Activated CD8-positive, alpha-beta memory T cell treated with anti-CD3 and anti-CD28 coated beads for 1 hour (primary cell): ENCODE measurements at places on chromosomes 7 and 10.

DNA sequence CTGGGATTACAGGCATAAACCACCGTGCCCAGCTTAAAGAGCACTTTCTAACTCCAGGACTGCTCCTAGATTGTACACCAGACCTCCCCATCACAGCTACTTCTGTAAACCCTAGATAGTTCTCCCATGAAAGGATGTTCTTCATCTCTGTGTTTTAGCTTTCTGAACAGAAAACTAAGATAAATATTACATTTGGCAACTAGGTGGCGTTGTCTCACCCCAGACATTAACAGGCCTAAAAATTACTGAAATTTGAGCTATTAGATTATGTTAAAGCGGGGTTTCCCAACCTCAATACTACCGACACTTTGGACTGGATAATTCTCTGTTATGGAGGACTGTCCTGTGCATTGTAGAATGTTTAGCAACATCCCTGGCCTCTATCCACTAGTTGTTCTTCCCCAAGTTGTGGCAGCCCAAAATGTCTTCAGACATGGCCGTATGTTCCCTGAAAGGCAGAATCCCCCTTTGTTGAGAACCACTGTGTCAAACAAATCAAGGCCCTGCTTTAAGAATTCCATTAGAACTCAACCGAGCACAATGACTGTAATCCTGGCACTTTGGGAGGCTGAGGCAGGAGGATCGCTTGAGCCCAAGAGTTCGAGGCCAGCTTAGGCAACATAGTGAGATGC, 19.1 kb downstream of the ATOH7 start:
- no peak for DNase-seq

DNA sequence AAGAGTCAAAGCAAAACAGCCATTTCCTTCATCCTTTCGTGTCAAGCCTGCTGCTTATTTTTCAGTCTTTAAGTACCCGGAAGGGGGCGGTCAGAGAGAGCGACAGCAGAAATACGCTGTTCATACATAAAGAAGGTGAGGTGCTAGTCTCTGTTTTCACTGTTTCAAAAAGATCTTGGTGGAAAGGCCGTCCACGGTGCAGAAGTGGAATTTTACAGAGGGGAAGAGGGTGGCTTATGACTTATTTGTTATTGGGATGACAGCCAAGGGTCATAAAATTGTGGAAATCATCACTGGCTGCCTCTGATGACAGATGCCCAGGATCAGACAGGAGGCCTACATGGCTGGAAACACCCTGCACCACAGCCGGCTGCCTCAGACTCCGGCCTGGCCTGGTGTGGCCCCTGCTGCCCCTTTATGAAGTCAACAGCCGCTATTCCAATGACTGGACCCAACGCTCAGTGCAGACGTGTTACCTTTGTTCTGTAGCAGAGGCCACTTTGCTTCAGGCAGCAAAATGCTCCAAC, 57.0 kb downstream of the HIPK2 start:
- DNase-seq: no peak

GRCh38 chr7:35993676-35994606, 159.1 kb upstream of the EEPD1 start:
- DNase-seq: no peak

- DNase-seq: no peak
Measured at GRCh38 chr7:4299431-4299830, 382.7 kb upstream of the FOXK1 start.

GRCh38 chr10:131570716-131571307, 259.3 kb upstream of the TCERG1L start:
- no peak for DNase-seq

DNA sequence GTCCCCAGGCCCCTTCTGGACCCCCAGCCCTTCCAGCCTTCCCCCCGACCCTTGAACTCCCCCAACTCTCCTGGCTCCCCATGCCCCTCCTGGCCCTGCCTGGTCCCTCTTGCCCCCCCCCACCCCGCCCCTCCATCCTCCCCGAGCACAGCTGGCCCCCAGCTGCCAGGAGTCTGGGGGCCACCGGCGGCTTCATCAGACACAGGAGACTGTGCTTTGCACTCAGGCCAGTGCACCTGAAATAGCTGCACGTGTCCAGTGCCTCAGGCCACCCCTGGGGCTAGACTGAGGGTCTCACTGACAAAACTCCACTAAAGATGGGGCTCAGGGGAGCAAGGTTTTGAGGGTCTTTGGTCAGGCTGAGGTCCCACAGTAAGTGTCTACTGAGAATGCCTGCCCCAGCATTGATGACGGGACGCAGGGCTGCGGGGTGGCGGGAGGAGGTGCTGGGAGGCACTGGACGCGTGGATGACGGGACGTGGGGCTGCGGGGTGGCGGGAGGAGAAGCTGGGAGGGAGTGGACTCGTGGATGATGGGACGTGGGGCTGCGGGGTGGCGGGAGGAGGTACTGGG, 6.5 kb downstream of the FOXL3 start:
- DNase-seq: no peak

DNA sequence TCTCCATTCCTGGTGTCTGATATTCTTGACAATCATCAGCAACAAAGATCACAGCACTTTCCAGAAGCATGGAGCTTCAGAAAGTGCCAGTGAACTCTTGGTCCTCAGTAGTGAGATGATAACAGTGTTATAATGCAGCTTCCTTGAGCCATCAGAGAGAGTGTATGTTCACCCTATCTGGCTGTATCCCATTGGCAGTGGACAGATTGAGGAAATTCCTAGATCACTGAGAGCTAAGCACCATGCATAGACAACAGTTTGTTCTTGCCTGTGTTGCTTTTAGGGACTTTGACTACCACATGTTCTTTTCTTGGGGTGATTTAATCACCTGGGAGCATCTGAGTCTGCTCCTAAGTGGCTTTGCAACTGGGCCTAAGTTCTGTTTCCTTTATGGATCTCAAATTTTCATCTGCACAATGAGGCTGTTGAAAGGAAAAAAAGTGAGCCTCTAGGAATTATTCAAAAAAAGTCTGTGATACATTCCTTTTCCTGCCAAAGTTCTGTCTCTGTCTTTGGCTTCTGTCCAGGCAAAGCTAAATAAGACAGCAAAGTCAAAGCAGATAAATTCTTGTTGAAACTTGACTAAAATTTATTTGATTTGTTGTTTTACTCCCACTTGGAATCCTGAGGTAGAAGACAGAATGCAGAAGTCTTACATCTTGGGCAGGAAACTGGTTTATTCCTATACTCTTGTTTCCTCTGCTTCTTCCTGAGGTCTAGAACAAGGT, 14.5 kb upstream of the ZNF282 start:
- no peak for DNase-seq

- no peak for DNase-seq
Measured at GRCh38 chr7:41967156-41967555, 264.3 kb upstream of the INHBA start.

DNA sequence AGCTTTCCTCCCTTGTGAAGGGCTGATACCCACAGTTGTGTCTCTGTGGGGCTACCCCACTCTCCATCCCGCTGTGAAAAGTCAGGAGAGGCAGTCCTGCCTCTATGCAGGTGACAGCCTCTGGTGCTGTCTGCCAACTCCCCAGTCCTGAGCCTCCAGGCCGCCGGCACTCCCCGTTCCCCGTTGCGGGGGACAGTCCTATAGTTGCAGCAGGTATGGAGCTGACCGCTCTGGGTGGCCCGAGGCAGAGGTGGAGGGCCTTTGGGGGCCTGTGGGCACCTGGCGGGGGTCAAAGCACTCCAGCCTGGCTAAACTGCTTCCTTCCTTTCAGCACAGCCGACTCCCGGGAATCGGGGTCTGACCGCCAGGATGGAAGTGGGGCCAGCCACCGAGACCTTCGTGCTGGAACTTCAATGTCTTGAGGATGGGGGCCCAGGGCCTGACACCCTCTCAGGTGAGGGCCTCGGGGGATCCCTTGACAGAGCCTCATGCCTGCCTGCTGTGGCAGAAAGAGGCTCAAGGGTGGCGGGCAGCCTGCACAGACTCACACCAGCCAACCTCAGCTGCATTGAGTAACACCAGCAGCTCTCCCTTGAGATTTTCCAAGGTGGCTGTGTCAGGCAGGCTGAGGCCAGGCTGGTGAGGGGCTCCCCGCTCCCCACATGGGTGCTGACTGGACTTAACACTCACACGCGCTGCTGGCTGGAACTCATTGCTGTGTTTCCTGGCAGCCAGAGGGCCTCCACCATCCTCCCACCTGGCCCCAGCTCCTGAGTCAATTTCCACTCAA, 1.6 kb downstream of the ZNF853 start:
- DNase-seq: no peak

DNA sequence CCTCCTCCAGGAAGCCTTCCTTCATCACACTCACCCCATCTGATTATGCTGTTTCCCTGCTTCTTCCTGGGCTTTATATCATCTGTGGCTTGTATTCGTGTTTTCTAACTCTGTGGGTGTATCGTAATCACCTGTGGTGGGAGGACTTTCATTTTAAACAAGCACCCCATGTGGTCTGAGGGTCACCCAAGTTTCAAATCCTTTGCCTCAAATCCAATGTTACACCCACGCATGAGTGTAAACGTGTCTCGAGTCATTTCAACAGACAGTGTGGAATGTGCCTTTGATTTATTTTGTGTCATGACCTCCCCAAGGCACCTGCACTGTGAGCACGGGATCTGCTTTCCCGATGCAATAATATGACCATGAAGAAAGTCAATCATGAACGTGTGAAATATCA, 17.5 kb upstream of the LYZL2 start:
- DNase-seq: no peak

DNA sequence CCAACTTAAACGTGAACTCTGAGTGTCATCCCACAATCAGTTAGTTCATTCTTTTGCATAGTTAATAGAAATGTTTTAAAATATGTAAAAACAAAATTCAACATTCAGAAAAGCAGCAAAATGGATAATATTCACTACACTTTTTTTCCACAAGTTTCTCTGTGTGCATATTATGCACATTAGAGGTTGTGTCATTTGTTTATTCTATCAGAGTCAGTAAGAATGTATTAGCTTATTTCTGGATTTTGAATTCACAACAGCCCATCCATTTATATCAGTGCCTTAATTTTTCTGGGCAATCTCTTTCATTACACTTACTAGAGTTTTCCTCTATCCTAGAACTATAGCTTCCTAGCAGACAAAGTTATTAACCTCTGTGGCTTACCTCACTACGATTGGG, 432.7 kb upstream of the SEMA3A start:
- no peak for DNase-seq

DNA sequence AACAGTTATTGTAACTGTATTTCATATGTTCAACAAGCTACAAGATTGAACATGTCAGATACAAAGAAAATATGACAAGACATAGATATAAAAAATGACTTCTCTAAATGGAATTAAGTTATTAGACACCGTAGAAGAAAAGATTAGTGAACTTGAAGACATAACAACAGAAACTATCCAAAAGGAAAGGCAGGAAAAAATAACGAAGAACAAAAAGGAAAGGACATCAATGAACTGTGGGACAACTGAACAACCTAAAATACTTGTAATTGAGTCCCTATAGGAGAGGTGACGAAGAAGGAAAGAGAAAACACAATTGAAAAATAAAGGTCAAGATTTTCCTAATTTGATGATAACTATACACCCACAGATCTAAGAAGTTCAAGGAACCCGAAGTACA, 32.3 kb downstream of the UPF2 start:
- DNase-seq: no peak

DNA sequence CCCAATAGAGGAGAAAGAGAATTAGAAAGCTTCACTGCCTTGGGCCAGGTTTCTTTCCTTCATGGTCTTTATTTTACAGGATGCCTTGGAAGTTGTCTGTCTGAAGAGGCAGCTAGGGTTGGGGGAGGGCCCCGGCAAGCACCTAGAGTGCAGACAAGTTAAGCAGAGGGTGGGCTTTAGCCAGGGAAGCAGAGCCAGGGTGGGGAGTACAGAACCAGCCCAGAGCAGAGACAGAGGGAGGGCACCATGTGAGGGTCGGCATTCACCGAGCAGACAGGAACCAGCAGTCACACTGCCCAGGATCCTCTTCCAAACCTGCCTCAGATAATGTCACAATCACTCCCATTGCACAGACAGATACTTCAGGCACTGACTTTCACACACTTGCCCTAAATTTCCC, 75.9 kb downstream of the ADARB2 start:
- DNase-seq: no peak

- no peak for DNase-seq
Measured at GRCh38 chr10:15137636-15138035, 30.9 kb downstream of the NMT2 start.

DNA sequence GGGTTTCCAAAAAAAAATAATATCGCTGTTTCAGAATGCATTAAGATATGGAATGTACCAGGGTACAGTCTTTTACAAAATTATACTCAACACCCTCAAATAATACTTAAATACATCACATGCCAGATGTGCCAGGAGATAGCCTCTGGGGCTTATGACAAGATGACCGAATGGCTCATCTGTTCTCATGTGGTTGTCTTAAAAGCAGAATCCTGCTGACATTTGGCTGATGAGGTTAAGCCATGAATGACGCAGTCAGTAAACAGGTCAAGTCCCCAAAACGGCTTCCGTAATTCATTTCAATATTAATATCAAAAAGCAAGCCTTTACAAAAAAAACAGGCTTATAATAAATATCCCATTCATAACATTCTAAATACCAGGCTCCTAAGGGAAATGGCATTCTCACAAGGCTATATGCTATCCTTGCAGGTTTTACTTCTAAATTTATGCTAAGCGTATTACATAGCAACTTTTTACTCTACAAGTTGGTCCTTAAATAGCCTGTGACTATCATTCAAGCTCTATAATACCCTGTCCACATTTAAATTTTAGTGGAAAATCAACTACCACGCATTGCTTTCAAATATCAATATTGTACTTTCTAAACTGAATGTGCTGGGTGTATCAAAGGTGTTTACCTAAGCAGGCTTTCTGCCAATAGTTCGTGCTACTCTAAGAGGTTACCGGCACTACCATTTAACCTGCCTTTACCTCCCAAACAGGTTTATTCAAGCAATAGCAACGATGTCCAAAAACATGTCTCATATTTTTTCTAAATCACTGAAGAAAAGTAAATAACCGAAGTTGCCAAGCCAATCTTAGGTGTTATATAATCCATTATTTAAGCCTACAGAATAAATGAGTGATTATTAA, 15.6 kb downstream of the SMURF1 start:
- DNase-seq: no peak

GRCh38 chr7:641269-641671, 85.2 kb upstream of the DNAAF5 start:
- no peak for DNase-seq
